ENCODE measurements at places on chromosomes 3 and 15.
A peak's percentile ranks its signal among the peaks of the same experiment; 100 is the strongest.

DNA sequence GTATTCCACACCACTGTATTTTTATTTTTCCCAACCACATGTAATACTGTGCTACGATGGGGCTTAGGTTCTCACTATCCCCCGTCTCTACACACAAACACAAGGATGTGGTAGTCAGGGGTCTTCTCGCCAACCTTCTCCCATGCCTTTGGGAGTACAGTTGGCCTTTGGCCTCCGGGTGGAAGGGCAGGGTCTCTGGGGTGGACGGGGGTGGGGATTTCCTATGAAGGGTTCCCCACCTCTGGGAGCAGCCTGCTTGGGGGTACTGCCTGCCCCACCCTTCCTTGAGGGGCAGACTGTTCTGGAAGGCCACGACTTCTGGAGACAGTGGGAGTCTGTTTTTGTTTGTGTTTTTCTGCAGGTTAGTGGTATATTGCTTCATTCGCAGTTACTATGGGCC is 21.3 kb upstream of the RAD18 start:
- DNase-seq: no peak

DNA sequence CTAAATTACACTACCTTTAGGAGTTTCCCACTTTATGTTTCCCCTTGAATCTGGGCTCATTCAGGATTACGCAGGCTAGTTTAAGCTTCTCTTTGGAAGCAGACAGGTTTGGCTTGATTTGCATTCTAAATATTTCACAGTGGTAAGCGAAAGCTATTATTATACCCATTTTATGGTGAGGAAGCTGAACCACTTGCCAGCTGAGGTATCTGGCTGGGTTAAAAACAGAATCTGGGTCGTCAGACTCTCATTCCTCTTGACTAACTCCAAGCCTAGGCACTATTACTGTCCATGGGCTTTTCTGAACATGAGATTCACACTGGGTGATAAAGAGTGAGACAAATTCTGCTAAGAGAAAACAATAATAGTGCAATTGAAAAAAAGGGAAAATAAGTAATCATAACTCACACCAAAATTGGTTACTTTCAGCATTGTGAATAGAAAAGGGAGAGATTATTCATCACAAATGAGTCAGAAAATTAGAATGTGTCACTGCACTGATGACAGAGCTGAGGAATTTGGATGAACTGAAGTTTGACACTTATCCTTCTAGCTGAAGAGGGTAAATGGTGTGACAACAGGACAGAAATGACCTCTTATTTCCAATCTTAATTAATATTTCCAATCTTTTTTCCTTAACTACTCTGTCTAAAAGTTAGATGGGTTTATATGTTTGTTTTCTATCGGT is 211.3 kb downstream of the TIGIT start:
- no peak for DNase-seq

DNA sequence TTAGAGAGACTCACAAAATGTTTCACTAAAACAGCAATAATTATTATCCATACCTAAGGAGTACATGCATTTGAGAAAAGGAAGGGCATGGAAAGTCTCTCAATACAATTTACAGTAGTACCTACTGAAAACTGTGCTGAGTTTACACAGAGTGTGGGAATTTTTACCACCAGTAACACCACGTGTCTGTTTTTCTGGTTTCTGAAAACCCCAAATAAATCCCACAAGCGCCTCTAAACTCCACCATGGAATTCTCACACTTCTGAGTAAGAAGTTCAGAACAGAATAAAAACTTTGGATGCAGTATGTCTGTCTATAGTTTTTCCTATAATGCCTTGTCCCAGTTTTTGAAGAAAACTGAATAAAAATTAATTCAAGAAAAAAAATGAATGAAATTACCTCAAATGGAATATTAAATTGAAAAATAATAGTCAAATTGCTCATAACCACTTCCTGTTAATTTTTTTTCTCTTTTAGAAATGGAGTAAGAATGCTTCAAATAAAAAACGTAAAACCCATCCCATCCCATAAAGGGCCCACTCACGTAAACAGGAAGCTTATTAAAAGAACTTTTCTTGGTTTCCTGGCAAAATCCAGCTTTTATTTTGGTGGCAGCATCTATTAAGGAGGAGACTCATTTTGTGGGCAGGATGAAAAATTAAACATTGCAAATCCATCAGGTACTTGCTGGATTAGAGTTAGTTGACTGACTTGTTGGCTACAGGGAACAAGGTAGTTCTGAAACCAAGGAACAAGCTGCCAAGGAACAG is 378.1 kb downstream of the TIGIT start:
- DNase-seq: no peak

DNA sequence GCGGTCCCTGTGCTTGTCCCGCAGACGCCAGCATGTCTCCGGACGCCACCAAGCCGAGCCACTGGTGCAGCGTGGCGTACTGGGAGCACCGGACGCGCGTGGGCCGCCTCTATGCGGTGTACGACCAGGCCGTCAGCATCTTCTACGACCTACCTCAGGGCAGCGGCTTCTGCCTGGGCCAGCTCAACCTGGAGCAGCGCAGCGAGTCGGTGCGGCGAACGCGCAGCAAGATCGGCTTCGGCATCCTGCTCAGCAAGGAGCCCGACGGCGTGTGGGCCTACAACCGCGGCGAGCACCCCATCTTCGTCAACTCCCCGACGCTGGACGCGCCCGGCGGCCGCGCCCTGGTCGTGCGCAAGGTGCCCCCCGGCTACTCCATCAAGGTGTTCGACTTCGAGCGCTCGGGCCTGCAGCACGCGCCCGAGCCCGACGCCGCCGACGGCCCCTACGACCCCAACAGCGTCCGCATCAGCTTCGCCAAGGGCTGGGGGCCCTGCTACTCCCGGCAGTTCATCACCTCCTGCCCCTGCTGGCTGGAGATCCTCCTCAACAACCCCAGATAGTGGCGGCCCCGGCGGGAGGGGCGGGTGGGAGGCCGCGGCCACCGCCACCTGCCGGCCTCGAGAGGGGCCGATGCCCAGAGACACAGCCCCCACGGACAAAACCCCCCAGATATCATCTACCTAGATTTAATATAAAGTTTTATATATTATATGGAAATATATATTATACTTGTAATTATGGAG is 79.1 kb downstream of the SMAD6 start:
- DNase-seq: no peak

DNA sequence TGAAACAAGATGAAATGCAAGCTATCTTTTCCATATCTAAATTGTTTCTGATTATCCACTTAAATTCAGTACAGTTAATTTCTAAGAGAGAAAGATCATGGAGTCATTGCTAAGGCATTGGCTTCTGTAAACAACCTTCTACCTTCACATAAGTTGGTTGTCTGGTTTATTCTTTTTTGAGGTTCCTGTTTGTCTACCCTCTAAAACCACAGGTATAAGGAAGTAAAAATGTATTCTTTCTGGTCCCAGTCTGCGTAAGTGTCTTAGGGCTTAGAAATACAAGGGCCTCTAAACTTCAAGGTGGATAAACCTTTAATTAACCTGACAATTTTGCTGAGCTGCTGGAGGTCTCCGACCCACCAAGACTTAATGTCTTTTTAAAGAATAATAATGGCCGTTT is 3.6 kb upstream of the ATOSA start:
- DNase-seq: peak; percentile 64

- peak; percentile 62 for DNase-seq
These were observed at the start of gene TTC23 for GRCh38 chr15:99249270-99249841. Gene TTC23, minus strand, starts transcription at chr15:99249581. Its CDS starts 20,869 bp downstream, at chr15:99228712.

- no peak for DNase-seq
These were observed 18.3 kb downstream of the RGMA start for GRCh38 chr15:93070551-93071296.

Data from NB4 (cell line).